AG10803 (cell line): ENCODE measurements at places on chromosomes 1 and 21.
A peak's percentile ranks its signal among the peaks of the same experiment; 100 is the strongest.

- DNase-seq = no peak
Observed at GRCh38 chr21:39388811-39389155, 39.9 kb upstream of the HMGN1 start.

GRCh38 chr1:6724517-6725141 is 23.0 kb upstream of the DNAJC11 start:
- DNase-seq = peak; percentile 91

DNA sequence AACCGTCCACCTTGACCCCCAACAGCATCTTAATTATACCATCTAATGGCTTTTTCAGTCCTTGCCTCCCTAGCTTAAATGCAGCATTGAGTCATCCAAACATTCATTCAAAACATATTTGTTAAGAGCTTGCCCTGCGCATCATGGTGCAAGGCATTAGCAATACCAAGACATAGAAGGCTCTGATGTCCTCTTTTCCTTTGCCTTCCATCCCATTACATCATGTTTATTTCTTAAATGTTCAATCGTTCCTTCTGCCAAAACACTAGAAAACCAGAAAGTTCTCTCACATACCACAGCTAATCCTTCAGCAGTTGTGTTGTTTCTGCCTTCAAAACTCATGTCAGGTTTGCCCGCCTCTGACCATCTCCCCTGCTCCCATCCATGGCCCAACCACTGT is 29.8 kb upstream of the VTCN1 start:
- no peak for DNase-seq

GRCh38 chr1:224884361-224884801 is 45.1 kb upstream of the DNAH14 start:
- DNase-seq = peak; percentile 46

DNA sequence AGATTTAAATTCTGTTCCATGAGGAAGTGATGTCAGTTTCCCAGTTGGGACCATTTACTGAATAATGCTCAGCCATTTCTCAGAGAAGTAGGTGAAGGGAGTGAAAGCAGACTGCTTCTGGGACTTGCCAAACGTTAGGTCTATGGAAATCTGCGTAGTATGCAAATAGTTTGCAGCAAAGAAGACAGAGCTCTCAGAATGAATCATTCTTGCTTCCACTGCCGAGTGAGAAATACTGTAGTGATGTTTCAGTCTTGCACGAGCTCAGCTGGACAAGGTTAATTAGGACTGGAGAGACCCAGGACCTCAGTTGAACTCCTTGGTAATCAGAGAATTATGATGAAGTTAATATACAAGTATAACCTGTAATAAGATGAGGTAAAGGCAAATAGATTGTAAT is 317.7 kb upstream of the DAB1 start:
- no peak for DNase-seq

DNA sequence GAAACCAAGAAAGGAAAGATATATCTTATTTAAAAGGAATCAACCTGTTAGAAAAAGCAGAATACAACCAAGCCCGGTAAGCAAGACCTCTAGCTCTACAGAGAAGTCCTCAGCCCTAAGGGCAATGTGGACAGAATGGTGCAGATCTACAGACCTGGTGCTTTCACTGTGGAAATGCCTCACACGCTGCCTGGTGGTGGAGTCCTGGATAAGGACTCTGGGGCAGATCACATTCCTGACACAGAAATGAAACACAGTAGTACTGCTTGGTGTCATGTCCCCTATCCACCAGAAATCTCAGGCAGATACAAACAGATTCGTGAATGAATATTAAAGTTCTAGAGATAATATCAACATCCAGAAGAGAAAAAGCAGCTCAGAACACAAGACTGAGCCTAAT is 6.8 kb downstream of the CNN3 start:
- DNase-seq = peak; percentile 40

DNA sequence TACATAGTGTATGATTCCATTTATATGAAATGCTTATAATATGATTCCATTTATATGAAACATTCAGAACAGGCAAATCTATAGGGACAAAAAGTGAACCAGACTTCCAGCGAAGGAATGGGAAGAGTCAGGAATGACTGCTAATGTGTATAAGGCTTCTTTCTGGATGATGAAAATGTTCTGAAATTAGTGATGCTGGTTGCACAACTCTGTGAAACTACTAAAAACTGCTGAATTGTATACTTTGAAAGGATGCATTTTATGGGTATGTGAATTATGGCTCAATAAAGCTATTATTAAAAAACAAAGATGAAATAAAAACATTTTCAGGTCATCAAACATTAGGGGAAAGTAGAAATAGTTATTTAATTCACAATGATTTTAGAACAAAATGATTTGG is 14.1 kb upstream of the IL24 start:
- DNase-seq = peak; percentile 38

DNA sequence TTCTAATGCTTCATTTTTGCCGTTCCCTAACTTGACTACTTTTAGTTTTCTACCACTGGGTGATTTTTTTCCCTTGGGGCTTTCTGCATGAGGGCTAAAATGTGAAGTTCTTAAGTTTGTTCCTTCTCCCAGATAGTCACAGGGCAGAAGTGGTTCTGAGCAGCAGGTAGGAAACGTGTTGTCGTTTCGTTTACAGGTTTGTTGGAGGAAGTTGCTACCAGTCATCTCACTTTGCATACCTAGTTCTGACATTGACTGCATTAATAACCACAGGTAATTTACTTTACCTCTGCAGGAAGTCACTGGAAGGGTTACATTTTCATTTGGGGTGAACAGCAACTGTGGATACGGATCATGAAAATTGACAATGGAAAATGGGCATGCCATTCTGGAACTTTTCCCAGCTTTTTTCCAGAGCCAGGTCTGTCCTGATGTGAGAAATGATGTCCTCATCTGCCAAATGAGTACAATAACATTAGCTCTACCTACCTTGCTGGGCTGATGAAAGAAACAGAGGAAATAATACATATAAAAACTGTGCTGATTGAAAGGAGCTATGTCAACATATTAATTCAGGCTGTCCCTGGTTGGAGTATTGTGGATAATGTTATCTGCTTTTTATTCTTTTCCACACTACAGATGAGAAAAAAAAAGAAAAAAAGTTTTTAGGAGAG is 94.2 kb downstream of the DISC1 start:
- DNase-seq = no peak

- DNase-seq = no peak
Observed at GRCh38 chr1:87389011-87389410, 60.3 kb downstream of the LMO4 start.

DNA sequence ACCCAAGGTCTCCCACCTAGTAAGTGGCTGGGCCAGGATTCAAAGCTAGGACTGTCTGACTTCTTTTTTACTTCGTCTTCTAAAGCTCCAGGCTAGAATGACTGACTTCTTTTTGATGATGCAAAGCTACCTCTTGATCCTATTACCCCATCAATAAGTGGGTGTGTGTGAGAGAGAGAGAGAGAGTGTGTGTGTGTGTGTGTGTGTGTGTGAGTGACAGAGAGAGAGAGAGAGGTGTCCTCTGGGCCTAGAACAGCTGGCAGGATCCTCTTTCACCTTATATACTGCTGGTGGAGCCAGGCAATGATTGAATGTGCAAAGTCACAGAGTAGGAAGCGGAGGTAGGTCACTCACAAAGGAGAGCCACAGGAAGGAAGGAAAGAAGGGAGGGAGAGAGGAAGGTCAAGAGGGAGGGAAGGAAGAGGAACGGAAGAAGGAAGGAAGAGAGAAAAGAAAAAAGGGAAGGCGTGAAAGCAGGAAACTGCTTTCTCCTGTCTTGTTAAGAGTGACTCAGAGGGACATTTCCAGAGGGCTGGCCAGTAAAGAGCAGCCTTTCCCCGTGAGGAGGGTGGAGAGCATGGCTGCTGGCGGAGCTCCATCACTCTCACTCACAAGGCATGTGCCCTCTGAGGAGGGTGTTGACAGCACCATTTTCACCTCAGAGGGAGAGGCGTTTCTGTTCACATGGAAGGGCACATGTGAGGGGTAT is 68.9 kb downstream of the CDC7 start:
- DNase-seq = peak; percentile 99

GRCh38 chr1:151005729-151006319 is 878 bp downstream of the MINDY1 start:
- no peak for DNase-seq
